ENCODE measurements at places on chromosomes 4 and X.

- peak; percentile 7 for DNase-seq
These were observed 702 bp downstream of the TSPAN5 start for GRCh38 chr4:98657531-98658286.

GRCh38 chrX:47226531-47227333 is 6.1 kb upstream of the USP11 start:
- DNase-seq: no peak

DNA sequence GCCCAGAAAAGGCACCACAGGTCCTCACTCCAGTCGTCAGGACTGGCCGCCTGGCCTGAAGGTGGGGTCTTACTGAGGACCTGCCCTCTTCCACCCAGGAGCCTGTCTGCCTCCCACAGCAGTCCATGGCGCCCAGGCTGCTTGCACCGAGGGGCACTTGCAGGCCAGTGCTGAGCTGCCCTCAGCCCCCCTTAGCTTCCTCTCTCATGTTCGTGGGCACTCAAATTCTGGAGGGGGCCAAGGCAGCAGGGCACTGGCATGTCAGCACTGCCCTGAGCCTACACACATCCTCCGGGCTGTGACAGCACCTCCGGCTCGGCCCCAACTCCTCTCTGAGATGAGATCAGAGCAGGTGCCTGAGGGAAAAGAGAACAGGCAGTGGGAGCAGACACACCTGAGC is 27.2 kb upstream of the ZBTB33 start:
- DNase-seq: no peak

GRCh38 chr4:32735856-32736590 is 2015.9 kb downstream of the PCDH7 start:
- DNase-seq: no peak

DNA sequence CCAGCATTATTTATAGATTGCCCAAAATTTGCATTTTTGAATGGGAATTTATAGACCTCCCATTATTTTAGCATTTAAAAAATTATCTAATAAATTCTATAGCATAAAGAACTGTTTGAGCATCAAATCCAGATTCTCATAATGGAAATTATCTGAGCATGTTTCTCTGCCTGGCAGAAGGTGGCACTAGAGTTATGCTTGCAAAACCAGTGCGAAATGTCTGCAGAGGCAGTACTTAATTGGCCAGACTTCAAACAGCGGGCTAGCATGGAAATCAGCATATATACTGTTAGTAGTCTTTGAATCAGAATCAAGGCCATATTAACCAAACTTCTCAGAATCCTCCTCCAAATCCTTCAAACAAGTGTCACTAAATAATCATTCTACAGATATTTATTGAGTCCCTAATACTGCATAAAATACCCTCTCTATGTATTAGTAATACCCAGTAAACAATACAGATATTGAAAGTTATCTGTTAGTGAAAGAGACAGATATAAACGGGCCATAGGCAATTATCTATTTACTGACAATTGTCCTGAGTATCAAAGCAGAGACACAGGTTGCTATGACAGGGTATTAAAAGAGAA is 78.7 kb upstream of the DCLK2 start:
- DNase-seq: no peak

GRCh38 chr4:55214172-55214571 is 88.8 kb upstream of the KDR start:
- no peak for DNase-seq

DNA sequence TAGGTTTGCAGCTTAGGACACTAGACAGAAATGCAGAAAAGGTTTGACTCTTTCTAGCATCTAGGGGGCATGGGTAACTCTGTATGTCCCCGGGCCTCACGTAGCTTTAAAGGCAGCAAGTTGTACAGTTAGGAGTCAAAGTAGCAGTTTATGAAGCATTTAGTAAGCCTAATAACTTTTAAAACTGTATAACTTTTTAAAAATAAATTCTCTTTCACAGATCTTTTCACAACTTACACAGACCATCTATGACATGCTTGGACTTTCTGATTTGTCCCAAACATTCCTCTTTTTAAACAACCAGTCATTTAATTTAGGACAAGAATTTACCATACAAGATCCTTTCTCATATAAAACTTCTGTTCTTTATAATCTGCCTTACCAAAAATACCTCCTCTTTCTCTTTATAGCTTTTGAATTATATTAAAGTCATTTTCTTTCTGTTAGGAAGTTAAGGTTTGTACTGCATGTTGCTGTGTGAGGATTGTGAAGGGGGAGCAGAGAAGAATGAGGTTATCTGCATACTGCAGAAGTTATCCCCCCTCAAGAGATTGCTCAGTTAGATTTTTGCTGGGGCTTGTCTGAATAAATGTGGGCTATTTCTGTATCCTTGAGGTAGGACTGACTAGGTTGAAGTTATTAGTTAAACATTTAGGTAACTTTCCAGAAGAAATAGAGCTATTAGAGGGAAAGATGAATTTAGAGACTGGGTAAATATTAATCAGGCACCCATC is 94.3 kb downstream of the CPE start:
- DNase-seq: no peak

GRCh38 chr4:87589531-87589930 is 18.8 kb upstream of the DSPP start:
- no peak for DNase-seq

DNA sequence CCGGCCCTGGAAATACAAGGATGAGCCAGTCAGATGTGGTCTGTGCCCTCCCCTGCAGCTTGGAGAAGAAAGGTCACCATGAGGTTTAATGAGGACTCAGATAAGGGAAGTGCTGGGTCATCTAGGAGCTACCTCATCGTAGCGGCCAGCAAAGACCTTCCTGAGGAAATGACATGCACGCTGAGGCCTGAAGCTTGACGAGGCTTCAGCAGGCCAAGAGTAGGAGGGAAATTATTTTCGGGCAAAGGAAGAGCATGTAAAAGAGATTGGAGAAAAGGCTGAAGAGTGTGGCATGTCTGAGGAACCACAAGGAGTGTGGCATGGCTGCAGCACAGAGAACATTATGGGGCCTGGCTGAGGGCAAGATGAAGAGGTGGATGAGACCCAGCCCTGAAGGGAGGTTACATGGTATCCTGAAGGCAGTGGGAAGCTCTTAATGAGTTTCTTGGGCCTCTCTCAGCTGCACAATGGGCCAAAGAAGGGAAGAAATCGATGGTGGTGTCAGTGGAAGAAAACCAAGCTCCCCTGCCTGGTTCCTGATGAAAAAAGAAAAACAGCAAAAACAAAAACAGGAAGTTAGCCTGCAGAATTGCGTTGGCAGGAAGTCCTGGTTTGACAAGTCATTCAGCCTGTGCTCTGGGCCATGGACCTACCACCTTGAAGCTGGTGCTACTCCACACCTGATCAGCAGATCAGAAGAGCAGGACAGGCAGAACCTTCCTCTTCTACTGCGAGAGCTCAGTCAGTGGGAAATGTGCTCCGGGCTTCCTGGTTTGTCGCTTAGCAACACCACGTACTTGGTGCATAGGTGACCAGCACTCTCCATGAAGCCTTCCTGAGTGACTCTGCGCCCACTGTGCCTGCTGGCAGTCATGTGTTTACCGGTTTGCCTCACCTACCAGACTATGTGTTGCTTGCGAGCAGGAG is 134.5 kb upstream of the KLF3 start:
- peak; percentile 71 for DNase-seq

GRCh38 chrX:136195247-136195646 is 47.9 kb downstream of the FHL1 start:
- DNase-seq: no peak

DNA sequence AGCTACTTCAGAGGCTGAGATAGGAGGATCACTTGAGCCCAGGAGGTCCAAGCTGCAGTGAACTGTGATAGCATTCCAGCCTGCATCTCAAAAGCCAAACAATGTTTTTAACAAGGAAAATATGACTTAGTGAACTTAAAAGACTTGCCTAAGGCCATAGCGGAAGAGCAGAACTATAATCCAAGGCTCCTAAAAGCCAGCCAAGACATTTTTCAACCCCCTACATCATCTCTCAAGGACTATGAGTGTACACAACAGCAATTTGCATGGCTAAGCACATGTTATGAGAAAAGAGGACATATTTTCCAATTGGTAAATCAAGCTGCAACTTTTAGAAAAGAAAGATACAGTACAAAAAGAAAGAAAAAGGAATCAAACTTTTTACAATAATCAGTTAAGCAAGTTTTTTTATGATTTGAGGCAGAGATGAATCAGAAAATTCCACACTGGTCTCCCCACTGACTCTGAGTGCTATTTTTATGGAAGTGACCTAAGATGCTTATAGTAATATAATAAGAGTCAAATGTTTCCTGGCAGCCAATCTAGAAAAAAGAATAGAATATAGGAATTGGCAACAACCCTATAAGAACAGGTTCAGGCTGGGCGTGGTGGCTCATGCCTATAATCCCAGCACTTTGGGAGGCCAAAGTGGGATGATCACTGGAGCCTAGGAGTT is 9.8 kb upstream of the ACOT9 start:
- DNase-seq: no peak

DNA sequence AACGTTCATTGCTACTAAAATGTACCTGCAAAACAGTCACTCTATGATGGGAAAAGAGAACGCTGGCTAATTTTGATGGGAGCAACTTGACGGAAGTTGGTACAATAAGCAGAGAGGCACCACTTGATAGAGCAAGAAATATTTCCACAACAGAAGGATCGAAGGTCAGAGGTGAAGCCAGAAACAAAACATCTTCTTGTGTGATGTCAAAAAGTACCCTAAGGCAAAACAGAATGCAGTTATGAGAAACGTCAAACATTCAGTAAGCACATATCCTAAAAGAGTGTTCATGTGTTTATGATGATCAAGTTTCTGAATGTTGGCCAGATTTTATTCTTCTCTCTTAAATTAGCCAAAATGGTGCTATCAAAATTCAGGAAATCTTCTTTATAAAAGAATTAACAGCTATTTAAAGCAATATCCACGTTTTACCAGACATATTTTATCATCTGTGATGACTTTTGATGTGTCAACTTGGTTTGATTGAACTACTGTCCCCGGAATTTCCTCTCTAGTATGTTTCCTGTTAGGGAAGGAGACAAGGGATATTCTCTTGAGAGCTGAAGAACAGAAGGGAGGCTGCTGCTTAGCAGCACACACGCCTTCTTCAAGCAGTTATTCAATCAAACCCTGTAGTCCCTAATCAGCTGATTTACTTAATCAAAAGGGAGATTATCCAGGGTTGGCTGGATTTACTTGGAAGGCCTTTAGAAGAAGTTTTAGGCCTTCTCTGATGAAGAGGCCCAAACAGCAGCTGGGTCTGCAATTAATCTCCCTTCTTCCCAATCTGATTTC is 15.7 kb downstream of the AASDH start:
- no peak for DNase-seq

DNA sequence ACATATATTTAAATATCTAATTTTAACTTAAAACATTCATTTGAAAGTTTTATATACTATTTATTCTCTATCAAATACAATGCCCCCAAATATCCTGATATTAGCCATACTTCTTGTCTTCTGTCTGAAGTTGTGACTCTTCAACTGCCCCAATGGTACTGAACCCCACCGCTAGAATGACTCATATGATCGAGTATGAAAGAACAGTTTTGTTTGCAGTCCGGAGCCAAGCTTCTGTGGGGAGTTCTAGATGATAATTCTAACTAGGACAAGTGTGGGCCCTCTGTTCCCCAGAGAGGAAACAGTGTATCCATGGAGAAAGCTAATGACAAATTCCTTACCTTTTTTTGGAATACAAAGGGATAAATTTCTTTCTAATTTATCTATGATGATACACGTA is 24.7 kb upstream of the CT47A1 start:
- DNase-seq: no peak

DNA sequence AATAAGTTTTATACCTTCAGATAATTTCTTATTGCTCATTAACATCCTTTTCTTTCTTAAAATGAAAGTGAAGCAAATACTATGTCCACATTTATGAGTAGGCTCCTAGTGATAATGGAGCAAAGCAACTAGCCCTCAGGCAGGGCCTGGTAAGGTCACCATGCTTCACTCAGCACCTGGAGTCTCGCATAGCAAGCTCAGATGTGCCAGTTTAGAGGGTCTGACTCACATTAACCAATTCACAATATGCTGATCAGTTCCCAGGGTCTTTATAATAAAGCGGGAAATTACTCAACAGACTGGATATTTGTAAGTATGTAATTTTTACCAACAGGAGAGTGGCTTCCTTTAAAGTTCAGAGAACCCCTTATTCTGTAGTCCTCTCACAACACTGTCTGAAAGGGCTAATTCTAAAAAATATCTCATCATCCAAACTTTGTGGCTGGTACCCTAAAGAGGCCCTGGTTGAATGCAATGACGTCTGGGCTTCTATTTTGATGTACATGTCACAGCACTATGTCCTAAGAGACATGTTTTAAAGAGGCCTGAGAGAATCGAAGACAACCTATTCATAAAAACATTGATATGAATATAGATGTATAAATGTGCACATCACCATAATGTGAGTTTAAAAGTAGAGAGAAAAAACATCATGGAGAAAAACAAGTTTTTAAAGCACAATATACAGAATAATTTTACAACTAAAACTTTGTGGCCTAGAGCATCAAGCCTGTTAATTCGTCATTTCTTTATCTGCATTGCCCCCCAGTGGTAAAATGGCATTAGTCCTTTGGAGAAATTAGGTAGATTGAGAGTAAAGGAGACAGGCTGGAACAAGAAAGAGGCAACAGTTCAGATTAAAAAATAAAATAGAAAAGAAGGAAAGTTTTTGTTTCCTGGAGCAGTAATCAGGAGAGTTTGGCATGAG is 44.3 kb downstream of the IL21 start:
- no peak for DNase-seq

- no peak for DNase-seq
These were observed 226.0 kb upstream of the MAB21L2 start for GRCh38 chr4:150355858-150356455.

DNA sequence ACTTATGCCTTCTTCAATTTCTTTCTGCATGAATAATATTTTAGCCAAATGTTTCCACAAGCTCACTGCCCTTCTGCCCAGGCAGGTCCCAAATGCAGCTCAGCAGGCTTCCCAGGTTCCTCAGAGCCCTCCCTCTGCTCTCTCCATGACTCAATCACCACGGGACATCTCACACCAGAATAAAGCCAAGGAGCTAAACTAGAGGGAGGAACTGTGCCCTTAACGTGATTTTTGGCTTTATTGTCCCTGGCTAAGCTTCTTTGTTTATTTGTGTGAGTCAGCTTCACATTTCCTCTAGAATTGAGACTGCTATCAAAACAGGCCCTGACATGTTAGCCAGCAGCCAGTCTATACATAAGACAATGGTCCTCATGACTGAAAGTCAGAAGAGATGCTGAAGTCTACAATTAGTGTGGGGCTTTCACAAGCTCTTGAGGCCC is 186.4 kb upstream of the GALNT7 start:
- no peak for DNase-seq

GRCh38 chr4:123889507-123889906 is 492.9 kb downstream of the SPRY1 start:
- no peak for DNase-seq

GRCh38 chr4:23788460-23788859 is 101.4 kb downstream of the PPARGC1A start:
- no peak for DNase-seq

DNA sequence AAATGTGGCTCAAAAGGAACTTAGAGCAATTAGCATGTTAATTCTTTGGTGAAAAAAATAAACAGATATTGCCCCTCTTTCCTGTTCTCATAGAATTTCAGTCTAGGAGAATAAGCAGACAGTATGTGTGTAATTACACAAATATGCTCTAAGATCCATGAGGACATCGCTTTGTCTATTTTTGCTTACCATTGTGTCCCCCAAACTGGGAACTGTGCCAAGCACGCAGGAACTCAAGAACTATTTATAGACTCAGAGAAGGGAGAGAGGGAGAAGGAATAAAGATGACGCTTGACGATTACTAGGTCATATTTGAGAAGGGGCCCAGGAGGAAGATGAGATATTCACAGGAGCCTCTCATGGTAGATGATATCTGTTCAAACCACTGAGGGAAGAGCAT is 692.6 kb downstream of the RAB28 start:
- no peak for DNase-seq

- DNase-seq: no peak
These were observed 2.3 kb upstream of the UVSSA start for GRCh38 chr4:1344696-1345095.
